ENCODE measurements at places on chromosomes 6 and 20.
A peak's percentile ranks its signal among the peaks of the same experiment; 100 is the strongest.

GRCh38 chr6:140500849-140501248, 1126.4 kb upstream of the CITED2 start:
- no peak for DNase-seq

GRCh38 chr20:3919352-3919751, 30.2 kb downstream of the PANK2 start:
- DNase-seq: no peak

- DNase-seq: no peak
Measured at GRCh38 chr20:36200451-36200850, 35.8 kb upstream of the AAR2 start.

GRCh38 chr20:50368813-50369224, 141.4 kb upstream of the PTPN1 start:
- DNase-seq: no peak

DNA sequence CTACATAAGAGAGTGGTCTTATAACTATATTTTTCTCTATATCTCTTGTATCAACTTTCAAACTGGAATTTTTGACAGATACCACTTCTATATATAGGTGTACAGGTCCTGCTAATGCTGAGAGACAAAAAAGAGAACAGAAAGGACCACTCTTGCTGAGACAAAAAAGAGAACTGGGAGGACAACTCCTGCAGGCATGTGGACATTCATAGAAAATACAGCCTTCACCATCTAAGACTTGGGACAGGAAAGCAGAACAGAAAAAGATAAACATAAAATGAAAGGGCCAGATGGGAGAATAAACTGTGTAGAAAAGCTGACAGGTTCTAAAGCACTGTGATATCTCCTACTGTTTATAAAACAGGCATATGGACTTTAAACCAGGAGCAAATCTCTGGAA, 541.0 kb upstream of the ADGRB3 start:
- DNase-seq: no peak

GRCh38 chr6:14727494-14728395, 518.1 kb upstream of the JARID2 start:
- no peak for DNase-seq

DNA sequence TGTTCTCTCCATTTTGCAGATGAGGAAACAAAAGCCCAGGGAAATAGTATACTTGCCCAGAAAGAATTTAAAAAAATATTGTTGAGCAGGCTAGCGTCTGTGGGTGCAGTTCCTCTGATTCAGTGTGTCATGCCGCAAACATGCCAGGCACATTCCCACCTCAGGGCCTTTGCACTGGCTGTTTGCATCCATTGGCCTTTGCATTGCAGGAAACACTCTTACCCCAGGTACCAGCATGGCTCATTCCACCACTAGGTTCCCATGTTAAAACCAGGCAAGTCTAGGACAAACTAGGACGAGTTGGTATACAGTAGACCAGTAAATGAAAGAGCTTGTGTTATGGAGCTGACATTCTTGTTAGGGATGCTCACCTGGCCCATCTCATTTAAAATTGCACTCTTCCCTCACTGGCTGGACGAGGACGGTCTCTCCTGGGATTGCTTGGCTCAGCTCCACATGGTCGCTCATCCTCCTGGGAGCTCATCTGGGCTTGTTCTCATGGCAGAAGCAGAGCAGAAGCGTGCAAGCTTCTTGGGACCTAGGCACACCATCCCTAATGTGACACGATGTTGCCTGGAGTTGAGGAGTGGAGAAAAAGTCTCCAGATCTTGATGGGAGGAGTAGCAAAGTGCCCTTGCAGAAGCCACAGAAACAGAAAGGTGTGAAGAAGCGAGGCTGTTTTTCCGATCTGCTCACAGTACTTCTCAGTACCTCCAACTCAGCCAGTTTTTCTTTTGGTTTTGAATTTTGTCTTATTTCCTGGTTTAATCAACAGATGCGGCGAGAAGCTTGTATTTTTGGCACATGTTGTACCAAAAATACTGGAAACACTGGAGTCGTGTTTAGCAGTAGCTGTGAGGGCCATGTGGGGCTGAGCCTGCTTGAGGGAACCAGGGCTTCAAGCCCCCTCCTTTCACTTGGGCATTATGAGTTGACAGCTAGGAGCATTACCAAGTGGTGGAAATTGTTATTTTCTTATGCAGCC, 13.9 kb downstream of the ZNF831 start:
- DNase-seq: peak; percentile 68

- peak; percentile 21 for DNase-seq
Measured at GRCh38 chr6:27838945-27839625, 73.1 kb downstream of the OR2B2 start.

DNA sequence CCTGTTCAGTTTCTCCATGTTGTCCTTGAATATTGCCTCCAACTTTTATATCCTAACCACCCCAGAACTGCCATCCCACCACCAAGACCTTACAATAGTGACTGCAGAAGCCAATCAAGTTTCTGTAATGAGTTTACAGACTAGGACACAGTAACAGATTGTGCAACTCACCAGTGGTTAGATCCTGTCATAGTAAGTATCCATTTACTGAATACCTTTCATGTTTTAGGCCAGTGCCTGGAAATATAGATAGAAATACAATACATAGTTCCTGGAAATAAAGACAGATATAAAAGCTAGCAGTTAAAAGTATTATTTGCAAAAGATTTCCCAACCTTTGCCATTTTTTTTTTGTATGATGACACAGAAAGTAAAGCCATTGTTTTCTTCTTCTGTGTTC, 471.8 kb upstream of the BTBD3 start:
- no peak for DNase-seq

- DNase-seq: no peak
Measured at GRCh38 chr6:166439366-166440091, 56.8 kb upstream of the MPC1 start.

GRCh38 chr6:42410861-42411260, 40.9 kb downstream of the TRERF1 start:
- no peak for DNase-seq

GRCh38 chr6:128743974-128744765, 138.8 kb upstream of the LAMA2 start:
- no peak for DNase-seq

DNA sequence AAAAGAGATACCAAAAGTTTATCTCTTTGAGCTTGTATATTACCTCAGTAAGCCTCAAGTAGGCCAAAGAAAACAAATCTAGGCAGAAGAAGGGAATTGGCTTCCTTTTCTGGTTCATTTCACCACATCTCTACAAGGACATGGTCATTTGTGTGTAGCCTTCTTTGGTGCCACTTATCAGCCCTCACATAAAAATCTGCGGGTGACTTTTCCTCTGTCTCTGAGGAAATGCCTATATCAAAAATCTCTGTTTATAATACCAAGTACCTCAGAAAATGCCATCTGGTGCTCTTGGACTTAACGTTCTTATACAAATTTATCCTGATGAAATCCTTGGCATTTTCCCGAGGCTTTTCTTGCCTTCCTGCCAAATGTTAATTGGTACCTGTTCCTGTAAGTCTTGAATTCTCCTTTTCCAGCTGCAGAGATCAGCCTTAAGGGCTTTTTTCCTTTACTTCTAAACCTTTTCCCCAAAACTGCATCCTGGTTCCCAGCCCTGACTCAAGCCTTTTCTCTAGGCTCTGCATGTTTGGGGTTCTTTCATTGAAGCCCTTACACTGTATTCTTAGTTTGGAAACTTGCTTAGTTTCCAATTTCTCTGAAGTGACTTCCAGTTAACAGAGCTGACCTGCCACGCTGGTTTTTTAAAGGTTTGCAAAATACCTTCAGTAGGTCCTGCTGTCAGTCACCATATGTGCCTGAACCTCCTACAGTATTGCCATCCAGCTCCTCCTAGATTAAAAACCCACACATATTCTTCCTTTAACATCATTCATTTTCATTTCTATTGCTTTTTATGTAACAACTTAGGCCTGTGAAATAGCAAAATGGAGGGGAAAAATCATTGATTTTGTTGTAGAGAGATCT, 191.2 kb upstream of the PREP start:
- no peak for DNase-seq

DNA sequence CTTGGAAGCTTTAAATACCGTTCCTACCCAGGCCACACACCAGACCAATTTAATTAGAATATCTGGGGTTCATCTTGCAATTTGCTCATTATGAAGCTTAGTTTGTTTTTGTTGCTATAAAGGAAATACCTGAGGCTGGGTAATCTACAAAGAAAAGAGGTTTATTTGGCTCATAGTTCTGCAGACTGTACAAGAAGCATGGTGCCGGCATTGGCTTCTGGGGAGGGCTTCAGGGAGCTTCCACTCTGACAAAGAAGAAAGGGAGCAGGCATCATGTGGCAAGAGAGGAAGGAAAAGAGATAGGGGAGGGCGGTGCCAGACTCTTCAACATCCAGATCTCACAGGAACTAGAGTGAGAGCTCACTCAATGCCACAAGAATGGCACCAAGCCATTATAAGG, 73.6 kb downstream of the RNF182 start:
- no peak for DNase-seq

- DNase-seq: no peak
Measured at GRCh38 chr20:57560554-57561355, at the start of gene PCK1. Gene PCK1, plus strand, starts transcription at chr20:57561110. Its CDS starts 302 bp downstream, at chr20:57561412.

DNA sequence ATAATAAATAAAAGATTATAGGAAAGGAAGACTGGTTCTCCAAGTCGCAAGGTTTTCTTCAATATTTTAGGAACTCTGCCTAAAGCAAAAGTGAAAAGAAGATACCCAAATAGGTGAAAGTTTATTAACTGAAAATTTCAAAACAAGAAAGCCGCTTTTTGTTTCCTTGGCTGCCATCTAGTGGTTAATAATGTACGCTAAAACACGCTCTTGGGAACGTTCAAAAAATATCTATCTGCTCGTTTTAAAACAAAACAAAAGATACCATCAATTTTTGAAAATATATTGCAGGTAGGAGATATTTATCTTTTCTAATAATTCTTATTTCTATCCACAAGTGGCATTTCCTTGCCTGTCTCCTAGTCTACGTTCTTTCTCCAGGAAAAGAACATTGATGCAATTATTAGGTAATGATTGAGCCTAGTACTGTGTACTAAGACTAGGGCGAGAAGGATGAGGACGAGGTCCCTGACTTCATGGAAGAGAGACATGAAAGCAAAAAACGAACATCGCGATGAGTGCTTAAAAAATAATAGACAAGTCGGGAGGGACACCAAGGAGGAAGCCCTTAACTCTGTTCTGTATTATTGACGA, 97.2 kb downstream of the SPTLC3 start:
- peak; percentile 16 for DNase-seq

DNA sequence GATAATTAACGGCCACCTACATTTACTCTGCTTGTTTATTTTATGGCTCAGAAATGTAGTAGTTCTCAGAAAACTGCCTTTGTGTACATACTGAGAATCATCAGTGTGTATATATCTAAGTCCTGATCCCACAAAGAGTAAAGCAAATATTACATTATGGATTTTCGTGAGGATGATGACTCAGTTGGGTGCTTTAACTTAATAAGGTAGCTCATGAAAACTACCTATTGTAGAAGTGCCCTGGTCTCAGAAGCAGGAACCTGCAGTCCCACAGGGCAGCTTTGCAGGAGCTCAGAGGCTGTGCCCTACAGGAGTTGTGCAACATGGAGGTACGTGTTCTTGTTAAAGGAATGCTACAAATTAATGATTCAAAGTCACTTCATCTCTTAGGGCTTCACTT, 108.2 kb downstream of the PLG start:
- no peak for DNase-seq

DNA sequence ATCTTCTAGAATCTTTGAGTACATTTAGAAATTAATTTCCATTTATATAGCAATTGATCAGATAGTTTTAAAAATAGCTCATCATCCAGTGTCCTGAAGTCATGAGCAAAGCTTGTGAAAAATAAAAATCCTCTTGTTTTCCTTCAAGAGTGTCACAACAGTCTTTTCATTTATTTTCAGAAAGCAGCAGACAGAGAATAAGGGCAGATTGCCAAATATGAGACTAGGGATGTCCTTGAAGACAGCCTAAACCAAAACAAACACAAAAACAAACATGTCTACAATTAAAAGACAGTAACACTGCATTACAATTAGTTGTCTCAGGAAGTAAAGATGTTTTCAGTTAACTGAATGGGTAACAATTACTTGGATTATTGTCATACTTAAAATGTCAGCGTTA, 682.8 kb downstream of the TFAP2A start:
- DNase-seq: no peak

- no peak for DNase-seq
Measured at GRCh38 chr6:109687271-109687761, 3.7 kb downstream of the AK9 start.

DNA sequence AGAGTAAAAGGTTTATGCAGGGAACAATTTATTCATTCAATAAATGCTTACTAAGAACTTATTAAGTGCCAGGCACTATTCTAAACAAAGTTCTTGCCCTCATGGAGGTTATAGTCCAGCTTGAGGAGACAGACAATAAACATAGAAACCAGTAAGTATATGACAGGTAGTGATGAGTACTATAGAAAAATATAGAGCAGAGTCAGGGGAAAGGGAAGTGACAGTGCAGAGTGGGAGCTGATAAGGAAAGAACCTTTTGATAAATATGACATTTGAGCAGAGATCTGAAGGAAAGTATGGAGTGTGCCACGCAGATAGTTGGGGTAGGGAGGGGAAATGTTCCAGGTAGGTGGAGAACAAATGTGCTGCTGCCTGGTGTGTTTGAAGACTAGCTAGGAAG, 12.1 kb downstream of the ACSS2 start:
- no peak for DNase-seq

DNA sequence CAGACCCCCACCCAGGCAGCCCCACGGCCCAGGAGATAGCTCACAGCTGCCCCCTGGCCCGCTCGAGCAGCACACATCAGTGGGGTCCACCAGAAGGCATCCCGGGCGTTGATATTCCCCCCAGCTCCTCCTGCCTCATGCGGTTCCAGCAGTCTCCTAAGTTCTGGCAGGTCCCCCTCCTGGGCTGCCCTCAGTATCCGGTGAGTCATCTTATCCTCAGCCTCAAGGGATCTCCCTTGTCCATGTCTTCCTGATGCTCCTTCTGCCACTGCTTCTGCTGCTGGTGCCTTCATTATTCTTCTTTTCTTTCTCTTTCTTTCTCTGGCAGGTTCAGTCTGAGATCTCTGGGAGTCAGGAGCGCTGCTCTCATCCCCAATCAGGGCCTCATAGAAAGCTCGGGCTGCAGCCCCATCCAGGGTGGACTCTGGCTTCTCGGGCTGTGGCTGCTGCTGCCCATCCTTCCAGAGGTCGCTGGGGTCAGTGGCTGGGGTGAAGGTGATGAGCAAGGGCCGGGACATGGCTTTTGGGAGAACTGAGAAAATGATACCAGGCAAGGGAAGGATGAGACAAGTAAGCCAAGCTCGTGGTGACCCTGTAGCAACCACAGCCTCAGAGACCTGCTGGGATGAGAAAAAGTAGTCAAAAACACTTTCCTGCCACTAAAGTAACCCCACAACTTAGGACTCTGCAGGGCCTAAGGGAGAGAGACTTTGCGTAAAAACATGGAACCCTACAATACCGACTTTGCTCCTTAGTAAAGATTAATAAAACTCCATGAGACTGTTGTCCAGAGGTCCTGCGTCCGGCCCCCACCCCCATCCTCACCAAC, 622 bp downstream of the GPANK1 start:
- no peak for DNase-seq

Data from CD4-positive, alpha-beta T cell treated with Interleukin-21 for 1 hour (primary cell).